SIG-M5 (cell line): ENCODE measurements at places on chromosomes 6 and 20.

GRCh38 chr6:105069821-105070445 is 109.9 kb downstream of the POPDC3 start:
- DNase-seq: no peak

GRCh38 chr20:63785691-63786131 is 45.4 kb downstream of the ZBTB46 start:
- no peak for DNase-seq

- no peak for DNase-seq
Measured at GRCh38 chr6:164924674-164925073, 384.7 kb downstream of the C6orf118 start.

GRCh38 chr6:24549674-24550353 is 55.0 kb downstream of the ALDH5A1 start:
- no peak for DNase-seq

DNA sequence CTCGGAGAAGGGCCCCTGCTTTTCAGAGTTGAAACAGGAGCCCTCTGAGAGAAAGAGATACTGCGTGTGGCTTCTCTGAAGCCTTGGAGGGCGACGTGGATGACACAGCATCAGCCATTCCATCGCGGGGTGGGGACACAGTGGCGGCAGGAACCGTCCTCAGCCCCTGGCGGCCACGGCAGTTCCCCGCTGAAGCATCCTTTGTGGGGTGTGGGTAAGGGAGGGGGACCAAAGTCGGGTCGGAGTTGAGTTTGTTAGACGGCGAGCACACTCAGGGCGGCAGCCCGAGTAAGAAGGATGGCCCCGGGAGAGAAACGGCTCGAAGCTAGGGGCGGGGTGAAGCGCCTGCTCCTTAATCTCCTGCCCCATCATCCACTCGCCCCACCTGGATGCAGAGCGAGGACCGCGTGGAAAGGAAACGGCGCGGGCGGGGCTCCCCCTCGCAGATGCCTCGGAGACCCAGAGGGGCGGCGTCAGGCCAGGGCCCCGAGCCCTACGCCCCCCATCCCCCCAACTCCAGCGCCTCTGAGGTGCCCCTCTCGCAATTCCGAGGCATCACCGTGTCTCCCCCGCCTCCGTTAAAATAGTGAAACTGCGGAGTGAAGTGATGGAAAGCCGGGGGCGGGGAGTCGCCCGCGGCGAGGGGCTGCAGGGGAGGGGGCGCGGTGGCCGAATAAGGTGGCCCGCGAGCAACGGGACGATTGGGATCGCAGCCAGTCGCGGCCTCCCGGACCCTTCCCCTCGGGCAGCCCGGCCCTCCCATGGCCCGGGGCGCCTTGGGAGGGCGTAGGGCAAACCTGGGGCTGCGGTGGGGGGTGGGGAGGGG is 796 bp upstream of the RREB1 start:
- no peak for DNase-seq

GRCh38 chr20:49595811-49596561 is 28.0 kb upstream of the PTGIS start:
- peak; percentile 23 for DNase-seq

DNA sequence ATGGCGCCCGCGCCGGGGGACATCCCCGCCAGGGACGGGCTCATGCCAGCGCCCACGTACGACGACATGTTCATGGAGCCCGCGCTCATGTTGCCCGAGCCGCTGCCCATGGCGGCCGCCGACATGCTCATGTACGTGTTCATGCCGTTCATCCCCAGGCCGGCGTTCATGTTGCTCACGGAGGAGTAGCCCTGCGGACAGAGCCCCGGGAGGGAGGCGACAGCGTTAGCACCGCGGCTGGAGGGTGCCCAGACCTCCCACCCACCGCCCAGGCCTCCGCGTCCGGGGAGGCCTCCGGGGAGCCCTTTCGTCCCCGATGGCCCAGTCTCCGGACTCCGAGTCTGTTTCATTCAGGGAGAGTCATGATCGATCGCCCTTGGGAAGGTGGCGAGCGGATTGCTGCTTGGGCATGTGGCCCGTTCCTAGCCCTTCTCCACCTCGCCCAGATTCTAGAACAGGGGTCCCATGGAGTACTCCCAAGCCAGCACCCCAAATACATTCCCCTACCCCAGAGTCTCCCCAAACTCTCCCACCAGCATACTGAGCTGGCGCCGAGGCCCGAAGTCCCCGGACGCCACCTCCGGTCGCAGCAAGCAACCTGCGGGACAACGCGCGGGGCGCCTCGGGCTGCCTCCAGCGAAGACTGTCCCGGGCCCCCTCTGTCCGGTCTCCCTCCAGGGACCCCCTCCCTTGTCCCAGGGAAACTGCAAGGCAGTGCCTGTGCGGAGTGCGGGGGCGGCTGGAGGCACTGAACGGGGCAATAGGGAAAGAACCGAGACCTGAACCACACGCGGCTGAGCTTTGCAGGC is 1.2 kb downstream of the FOXA2 start:
- DNase-seq: no peak

DNA sequence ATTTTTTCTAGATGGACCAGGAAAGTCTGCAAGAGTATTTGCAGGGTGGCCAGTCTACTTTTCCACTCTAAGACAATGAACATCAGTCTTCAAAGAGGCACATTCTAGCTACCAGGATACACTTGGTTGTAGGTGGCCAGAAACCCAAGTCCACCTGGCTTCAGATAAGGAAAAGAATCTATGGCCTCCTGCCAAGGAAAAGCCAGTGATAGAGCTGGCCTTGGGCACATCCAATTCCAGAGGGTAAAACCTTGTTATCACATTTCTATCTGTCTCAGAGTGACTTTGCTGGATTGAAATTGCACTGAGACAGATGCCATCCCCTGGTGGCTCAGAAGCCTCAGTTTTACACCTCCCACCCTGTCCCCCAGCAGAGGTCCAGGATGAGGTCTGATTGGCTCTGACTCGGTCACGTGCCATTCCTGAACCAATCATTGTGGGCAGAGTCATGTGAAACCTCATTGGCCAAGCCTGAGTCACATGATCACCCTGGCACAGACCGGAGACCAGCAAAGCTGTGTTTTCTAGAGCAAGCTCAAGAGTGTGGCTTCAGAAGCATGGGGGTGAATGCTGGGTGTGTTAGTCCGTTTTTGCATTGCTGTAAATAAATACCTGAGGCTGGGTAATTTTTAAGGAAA is 497.4 kb upstream of the SULF2 start:
- DNase-seq: no peak
